ENCODE measurements at places on chromosomes 13 and 19.

DNA sequence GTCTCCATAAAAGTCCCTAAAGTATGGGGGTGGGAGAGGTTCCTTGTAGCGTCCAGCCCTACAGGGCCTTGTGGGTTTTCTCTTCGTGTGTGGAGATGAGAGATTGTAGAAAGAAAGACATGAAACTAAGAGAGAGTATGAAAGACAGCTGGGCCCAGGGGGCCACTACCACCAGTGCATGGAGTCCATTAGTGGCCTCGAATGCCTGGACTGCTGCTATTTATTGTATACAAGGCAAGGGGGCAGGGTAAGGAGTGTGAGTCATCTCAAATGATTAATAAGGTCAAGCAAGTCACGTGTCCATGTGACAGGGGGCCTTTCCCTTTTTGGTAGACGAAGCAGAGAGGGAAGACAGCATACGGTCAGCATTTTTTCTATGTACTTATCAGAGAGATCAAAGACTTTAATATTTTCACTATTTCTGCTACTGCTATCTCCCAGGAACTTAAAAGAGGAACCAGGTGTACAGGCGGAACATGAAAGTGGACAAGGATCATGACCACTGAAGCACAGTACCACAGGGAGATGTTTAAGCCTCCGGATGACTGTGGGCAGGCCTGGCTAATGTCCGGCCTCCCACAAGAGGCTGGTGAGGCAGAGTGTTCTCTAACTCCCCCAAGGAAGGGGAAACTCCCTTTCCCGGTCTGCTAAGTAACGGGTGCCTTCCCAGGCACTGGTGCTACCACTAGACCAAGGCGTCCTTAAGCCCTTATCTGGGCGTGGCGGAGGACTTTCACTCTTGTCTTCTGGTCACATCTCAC, 25.5 kb downstream of the FGF21 start:
- DNase-seq: no peak

DNA sequence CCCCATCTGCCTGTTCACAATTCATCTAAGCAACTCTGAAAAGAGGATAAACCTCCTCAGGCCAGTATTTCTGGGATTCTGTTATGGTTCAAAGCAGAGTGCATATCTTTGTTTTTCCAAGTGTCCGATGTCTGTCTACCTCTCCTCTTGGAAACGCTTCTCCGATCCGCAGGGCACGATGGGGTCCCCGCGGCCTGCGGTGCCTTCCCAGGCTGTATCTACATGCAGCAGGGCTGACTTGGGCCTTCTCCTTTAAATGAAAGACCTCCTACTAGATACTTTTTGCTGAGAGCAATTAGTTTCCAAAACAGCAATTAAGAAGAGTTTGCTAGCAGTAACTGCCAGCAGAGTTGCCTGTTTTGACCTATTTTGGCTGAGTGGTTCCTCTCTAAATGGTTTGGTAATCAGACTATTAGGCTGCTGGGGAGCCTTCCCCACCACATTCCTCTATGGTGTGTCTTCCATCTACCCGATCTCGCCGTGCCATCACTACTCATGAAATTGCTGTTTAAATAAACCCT, 23.5 kb downstream of the COL4A2 start:
- DNase-seq: no peak

DNA sequence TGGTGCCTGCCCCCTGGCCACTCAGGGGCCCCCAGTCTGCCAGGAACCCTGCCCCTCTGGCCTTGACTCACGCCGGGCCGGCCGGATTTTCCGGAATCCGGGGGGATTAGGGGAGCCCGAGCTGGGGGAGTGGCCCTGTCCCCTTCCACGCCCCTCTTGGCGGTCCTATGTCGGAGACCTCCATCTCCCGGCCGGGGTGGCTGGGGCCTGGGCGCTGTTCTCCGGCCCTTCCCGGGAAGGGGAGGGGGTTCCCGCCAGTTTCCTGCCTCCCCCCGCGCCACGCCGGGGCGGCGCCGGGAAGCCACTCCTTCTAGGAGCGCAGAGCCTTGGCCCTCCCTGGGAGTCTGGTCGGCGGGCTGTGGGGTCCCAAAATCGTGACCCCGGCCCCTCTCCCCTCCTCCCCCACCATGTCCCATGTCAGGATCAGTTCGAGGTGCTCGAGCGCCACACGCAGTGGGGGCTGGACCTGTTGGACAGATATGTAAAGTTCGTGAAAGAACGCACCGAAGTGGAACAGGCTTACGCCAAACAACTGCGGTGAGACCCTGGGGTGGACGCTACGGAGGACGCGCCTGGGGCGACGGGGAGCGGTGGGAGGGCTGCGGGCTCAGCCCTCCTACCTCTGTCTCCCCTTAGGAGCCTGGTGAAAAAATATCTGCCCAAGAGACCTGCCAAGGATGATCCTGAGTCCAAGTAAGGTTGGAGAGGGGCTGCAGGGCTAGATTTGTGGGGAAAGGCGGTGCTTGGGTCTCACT, 1.3 kb downstream of the TRIP10 start:
- no peak for DNase-seq

DNA sequence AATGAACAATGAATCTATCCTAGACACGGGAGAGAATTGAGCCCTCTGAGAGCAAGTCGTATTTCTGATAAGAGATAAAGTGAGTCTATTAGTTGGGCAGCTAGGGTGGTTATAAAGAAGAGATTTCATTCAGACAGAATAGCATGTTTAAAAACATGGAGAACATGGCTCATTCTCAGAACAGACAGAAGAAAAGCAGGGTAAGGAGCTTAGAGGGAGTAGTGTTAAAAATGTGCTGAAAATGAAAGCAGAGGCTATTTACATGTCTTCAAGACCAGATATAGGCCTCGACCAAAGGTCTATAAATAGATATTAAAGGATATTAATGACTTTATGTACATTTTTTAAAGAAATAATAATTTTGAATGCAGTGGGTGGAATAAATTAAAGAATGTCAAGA, 149.5 kb downstream of the SLITRK1 start:
- no peak for DNase-seq

DNA sequence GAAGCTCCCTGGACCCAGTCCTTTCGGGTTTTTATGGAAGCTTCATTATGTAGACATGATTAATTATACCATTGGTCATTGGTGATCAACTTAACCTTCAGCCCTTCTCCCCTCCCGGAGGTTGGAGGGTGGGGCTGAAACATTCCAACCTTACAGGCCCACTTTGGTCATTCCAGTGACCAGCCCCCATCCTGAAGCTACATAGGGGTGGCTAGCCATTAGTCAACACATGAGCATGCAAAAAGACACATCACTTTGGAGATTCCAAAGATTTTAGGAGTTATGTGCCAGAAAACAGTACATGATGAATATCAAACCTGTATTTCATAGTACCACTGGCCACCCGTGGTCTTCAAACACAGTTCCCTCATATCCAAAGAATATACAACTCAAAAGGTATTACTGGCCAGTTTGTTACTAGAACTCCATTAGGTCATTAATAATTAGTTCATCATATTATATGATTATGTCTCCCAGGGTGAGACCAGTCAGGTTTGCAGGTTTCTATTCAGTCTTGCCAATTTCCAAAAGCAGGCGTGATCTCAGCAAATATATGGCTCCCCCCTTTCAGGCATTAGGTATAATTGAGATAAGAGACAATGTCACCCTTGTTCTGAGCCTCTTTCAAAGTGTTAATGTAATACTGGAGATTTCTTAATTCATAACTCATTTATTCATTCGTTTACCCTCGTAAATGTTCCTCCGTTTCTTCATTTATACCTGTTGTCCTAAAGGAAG, 11.1 kb downstream of the PPP5C start:
- DNase-seq: peak; percentile 28

DNA sequence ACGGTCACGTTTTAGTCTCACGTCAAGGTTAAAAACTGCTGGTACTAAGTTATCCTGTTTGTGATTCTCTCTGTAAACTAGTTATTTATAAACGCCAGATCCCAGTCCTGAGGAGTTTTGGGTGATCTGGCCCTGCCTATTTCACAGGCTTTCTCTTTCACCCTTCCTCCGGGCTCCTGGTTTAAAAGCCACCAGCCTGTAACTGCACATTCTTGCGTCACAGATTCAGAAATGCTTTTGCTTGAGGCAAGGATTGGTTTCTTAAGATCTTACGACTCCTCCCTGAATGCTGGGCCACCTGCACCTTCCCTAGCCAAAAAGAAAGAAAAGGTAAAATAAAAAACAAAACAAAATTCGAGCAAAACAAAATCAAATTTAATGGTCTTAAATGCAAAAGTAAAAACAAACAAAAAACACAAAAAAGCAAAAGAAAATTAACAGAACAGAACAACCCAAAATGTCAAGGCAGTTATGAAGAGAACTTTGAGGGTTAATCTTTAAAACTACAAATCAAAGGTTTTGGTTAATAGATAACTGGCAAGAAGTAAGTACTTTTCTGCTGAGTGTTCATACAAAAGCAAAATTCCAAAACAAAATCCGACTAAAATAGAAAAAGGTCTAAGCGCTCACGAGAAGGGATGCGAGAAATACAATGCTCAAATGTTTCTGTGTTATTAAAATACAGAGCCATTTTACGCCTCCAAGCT, 18.6 kb upstream of the TIMM44 start:
- no peak for DNase-seq

DNA sequence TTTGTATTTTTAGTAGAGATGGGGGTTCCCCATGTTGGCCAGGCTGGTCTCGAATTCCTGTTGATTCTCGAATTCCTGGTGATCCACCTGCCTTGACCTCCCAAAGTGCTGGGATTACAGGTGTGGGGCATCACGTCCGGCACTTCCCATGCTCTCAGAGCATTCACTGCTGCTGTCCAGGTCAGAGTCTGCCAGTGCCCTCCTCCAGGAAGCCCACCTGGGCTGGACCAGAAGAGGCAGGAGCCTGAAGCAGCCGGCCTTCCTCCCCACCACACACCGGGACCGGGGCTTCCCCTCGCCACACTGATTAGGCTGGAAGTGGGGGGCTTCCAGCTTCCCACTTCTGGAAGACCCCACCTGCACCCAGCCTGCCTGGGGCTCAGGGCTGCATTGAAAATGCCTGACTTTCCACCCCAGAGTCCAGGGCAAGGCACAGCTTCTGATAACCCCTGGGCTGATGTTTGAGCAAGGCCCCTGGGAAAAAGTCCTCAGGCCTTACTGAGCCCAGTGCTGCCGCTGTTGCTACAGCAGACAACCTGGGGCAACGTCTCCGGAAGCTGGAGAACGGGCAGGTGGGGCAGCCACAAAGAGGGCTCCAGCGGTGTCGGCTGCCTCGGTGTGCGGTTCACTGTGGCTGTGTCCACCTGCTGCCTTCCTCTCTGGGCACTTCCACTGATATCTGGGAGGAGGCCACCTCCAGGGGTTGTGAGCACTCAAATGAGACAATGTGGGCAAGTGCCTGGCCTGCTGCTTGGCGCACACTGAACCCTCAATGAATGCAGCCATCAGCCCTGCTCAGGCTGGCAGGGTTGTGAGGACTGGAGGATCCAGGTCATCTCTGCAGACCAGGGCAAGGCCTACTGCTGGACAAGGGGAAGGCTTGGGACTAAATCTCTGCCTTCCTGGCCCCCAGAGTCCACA, 22.6 kb downstream of the CEBPA start:
- no peak for DNase-seq

- peak; percentile 41 for DNase-seq
Measured at GRCh38 chr19:30535011-30535410, 162.8 kb downstream of the ZNF536 start.

- DNase-seq: no peak
Measured at GRCh38 chr13:91056746-91057145, 290.7 kb upstream of the MIR17HG start.

DNA sequence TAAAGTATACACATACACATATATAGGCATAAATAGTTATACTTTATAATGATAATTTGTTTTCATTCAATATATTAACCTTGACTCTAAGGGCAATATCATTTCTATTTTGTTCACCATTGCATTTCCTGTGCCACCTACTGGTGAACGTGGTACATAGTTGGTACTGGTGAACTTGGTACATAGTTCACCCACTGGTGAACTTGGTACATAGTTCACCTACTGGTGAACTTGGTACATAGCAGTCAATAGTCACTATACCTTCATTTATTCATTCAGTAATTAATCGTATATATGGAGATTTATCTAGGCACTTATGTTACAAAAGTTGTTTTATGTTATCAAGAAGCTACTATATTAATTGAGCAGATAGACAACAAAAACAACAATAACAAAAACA, 172.6 kb upstream of the ATXN8OS start:
- DNase-seq: no peak

DNA sequence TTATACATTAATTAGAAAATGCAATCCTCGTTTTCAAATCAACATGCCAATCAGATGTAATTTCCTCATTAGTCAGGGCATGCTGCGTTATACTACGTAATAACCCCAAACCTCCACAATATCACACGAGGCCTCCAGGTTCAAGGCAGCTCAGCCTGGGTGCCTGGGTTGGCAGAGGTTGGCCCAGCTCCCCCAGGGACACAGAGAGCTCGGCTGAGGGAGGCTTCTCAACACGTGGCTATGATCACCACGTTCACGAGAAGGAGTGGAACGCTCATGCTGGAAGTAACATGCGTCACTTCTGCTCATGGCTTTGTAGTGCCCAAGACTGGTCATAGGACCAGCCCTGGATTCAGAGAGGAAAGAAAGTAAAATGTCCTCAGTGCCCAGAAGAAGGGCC, 144.9 kb upstream of the SOX1 start:
- peak; percentile 12 for DNase-seq

DNA sequence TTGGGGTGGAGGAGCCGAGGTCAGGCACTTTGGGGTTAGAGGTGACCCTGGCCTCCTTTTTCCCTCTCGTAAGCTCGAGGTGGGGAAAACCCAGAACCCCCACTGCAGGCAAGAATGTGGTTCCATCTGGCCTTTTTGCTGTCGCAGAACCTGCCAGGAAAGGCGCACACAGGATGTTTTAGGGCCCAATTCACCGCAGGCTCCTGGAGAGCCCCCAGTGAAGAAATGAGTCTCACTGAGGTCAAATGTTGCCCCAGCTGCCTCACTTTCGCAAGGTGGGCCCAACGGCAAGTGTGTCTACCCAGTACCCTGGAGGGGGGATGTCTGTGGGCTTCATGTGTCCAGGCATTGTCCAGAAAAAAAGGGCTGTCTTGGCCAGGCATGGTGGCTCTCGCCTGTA, 61.8 kb downstream of the PEX11G start:
- no peak for DNase-seq

GRCh38 chr19:2034729-2035589, 16.1 kb downstream of the MKNK2 start:
- no peak for DNase-seq

DNA sequence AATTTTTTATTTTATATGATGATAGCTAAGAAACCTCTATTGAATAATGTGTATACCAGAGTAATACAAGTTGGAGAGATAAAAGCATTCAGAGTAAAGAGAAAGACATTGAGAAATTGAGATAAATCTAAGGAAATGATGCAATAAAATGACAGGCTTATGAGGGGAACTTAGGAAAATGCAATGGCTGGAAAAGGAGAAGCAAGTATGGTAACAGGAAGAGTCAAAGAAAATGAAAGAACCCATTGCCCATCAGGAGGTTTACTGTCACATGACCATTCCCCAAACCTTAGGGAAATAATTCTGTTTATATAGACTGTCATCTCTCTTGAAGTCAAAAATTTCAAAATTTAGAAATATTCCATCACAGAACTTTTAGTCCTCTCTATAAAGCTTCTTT, 808.0 kb upstream of the PRR20A start:
- no peak for DNase-seq

- DNase-seq: no peak
Measured at GRCh38 chr19:39070888-39071287, 13.3 kb upstream of the ACP7 start.

GRCh38 chr19:17078036-17078919, 2.7 kb downstream of the MYO9B start:
- DNase-seq: no peak

GRCh38 chr13:112733661-112734379, 44.0 kb downstream of the ATP11A start:
- DNase-seq: no peak
